Mesothelial cell of epicardium (in vitro differentiated cells): ENCODE measurements at places on chromosomes 16 and 17. TPM values are rescaled to one million over a fixed set of nuclear protein-coding genes. Genes with fewer than 3 reads are reported as not detected.

- no peak for DNase-seq
These were observed 67.9 kb downstream of the RAI1 start for GRCh38 chr17:17749025-17749772.

- no peak for DNase-seq
These were observed 13.0 kb downstream of the MYBBP1A start for GRCh38 chr17:4542003-4542725.

GRCh38 chr16:27431773-27432532 is 30.0 kb downstream of the IL21R start:
- DNase-seq, result peak; percentile 29

DNA sequence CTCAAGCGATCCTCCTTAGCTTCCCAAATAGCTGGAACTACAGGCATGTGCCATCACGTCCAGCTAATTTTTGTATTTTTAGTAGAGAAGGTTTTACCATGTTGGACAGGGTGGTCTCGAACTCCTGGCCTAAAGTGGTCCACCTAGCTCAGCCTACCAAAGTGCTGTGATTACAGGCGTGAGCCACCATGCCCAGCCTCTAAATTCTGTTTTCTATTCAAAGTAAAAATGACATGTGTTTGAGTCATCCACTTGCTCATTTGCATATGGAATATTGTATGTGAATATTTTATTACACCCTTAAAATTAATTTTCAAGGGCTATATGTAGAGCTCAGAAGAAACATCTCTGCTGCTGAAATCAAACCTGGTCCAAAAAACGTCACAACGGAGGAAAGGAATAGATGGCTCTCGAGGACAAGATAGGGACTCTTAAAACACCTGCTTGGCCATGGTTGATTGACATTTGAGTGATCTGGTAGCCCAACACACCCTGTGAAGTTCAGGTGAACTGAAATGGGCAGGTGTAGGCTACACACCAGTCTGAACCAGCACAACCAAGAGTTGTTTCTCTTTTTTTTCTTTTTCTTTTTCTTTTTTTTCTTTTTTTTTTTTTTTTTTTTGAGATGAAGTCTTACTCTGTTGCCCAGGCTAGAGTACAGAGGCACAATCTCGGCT is 51.1 kb downstream of the SF3B3 start:
- no peak for DNase-seq

DNA sequence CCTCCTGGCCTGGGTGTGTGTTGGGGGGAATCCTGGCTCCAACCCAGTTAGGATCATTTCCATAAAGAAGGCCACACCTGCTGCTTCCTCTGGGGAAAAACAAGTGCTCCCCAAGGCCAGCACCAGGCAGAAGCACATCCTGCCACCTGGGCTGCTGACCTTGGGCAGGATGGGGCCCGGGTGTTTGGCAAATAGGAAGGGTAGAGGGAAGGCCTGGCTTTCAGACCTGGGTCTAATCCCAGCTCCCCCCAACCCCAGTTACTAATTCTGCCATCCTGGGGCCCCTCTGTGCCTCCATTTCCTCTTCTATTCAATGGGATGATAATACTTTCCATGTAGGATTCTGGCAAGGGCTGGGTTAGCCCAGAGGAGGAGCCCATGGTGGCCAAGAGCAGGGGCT is 3.0 kb upstream of the NLRC5 start:
- DNase-seq, result no peak

GRCh38 chr17:34406226-34406625 is 43.2 kb upstream of the CCL1 start:
- no peak for DNase-seq

- DNase-seq, result no peak
These were observed 12.2 kb downstream of the CLEC3A start for GRCh38 chr16:78034530-78034929.

- DNase-seq, result no peak
These were observed 44.8 kb downstream of the ERN1 start for GRCh38 chr17:64084940-64085649.

- DNase-seq, result peak; percentile 70
These were observed at the start of gene MPP3 for GRCh38 chr17:43832976-43833829. Gene MPP3 (minus strand): TSS chr17:43833146. CDS start chr17:43831906, 1,240 bp downstream.

GRCh38 chr16:3458278-3458851 is 14.9 kb downstream of the NAA60 start:
- no peak for DNase-seq

- no peak for DNase-seq
These were observed 113.0 kb downstream of the MYO1D start for GRCh38 chr17:32763855-32764439.

DNA sequence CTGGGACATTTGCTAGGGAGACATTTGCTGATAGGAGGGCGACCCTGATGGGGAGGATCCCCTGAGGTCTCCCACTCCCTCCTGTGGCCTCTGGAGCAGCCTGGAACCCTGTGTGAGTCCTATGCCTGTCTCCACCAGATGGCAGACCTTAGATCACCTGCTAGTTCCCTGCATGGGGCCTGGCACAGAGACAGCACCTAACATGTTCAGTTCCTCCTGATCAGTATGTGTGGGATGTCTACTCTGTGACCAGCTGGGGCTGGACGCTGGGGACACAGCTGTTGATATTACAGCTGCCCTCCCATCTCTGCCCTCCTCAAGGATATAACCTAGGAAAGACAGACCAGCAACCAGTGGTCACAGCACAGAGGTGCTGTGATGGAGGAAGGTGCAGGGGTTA is 1.1 kb upstream of the ADCY7 start:
- DNase-seq, result no peak

DNA sequence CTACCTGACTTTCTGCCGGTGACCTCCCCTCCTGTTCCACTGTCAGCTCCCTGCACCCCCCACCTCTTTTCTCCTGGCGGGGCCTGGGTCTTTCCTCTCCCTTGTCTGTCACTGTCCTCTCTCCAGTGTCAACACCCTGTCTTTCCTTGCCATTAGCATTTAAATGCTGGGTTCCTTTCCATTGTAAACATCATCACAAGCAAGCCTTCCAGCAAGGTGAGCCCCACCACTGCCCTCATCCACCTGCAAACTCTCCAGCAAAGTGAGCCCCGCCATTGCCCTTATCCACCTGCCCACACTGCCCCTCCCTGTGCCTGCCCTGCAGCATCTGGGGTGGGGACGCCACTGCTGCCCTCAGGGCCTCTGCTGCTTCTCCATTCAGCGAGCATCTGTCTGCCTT is 195.0 kb downstream of the ENGASE start:
- no peak for DNase-seq

DNA sequence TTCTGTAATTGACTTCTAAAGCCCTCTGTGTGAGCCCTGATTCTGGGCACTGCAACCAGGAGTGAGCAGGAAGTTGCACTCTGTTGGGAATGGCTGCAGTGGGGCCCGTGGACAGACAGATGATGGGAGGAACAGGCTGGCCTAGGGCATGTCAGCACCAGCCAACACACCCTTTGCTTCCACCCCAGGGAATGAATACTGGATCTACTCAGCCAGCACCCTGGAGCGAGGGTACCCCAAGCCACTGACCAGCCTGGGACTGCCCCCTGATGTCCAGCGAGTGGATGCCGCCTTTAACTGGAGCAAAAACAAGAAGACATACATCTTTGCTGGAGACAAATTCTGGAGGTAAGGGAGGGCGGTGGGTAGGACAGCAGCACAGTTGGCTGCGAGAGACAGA is 10.8 kb upstream of the LPCAT2 start:
- DNase-seq, result no peak

- no peak for DNase-seq
These were observed 56.5 kb upstream of the CLEC18A start for GRCh38 chr16:69894676-69895075.

GRCh38 chr17:78946631-78947030 is 21.4 kb upstream of the TIMP2 start:
- no peak for DNase-seq

GRCh38 chr17:17183744-17184143 is 22.4 kb downstream of the PLD6 start:
- no peak for DNase-seq

GRCh38 chr16:8530752-8531384 is 59.4 kb downstream of the TMEM114 start:
- DNase-seq, result no peak

GRCh38 chr17:58161566-58161965 is 5.2 kb upstream of the OR4D2 start:
- no peak for DNase-seq

DNA sequence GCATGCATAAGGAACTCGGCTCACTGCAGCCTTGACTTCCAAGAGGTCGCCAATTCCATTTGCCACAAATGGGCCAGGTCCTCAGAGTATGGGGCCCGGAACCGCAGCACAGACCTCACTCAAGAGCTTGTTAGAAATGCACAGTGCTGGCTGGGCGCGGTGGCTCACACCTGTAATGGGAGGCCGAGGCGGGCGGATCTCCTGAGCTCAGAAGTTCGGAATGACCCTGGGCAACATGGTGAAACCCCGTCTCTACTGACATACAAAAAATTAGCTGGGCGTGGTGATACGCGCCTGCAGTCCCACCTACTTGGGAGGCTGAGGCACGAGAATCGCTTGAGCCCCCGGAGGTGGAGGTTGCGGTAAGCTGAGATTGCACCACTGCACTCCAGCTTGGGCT is 19.6 kb upstream of the N4BP1 start:
- no peak for DNase-seq

- no peak for DNase-seq
These were observed 24.3 kb upstream of the GSG1L start for GRCh38 chr16:28087675-28088300.

GRCh38 chr16:50996166-50996829 is 154.8 kb downstream of the SALL1 start:
- DNase-seq, result no peak

DNA sequence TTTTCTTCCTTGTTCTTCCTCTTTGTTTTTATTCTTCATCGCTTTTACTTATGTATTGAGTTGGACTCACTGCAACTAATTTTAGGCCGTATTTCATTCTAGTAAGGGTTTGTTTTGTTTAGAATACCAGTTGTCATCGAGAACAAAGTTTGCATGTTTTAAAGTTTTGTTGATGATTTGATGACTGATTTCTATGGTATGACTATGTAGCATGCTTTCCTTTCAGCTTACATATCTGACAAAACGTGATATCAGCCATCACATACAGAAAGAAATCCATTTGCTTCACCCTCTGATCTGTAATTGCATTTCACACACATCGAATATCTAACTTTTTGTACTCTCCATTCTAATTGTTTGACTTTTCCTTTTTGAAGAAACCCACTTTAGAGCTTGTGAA is 4.0 kb downstream of the PRKCA start:
- DNase-seq, result no peak

DNA sequence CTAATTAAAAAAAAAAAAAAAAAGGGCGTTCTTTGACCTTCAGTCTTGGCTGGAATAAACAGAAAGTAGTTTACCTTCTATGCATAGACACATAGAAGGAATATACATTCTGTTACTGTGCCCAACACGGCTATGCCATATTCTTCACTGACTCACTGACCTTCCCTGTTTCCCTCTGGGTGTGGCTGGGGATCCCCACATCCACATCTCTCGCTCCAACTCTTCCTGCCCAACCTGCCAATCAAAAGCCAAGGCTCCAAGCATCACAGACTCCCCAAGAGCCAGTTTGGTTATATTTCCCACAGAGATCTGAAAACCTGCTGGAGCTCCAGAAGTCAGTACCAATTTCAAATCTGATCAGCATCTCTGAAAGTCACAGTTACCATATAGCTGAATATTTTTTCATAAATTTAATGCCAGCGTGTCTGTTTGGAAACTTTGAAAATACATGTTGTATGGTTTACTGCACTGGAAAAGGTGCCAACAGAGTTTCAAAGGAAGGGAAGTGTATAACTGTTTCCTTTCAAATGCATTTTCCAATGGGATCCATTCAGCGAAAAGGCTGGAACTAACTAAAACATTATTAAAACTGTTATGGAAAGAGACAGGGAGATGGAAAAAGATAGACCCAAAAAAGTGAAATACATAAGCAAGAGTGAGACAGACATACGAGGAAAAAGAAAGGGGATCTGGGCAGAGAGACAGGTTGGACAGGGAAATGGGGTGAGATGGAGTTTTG is 91.8 kb downstream of the SMG6 start:
- no peak for DNase-seq

- DNase-seq, result no peak
These were observed 3.7 kb downstream of the UBB start for GRCh38 chr17:16384557-16384956.

DNA sequence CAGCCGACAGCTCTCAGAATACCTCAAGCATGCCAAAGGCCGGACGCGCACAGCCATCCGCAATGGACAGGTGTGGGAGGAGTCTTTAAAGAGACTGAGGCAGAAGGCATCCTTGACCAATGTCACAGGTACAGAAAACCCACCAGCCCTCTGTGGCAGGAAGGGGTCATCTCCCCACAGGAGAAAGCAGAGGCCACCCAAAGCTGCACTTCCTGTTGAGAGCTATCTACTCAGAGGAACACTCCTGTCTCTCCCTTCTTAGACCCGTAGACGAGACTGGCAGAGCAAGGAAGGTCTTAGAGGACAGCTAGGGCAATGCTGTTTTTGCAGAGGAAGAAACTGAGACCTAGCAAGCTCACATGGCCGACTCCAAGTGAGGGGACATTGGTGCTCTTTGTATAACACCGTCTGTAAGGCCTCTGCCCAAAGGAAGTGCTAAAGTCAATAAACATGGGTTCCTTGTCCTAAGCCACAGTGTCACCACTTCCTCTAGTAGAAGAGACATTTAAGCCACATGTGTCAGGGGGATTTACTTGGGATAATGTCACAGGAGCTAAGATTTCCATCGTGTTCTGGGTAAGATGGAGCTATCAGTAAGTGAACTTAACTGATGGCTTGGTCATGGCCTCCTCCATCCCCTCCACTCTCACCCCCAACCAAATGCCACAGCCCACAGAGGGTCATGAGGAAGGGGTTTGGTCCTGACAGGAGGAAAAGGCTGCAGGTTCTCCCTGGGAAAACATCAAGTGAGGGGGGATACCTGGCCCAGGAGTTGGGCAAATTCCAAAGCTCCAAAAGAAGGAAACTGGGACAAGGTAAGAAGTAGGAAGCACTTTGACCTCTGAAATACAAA is 9.4 kb downstream of the LPO start:
- no peak for DNase-seq

DNA sequence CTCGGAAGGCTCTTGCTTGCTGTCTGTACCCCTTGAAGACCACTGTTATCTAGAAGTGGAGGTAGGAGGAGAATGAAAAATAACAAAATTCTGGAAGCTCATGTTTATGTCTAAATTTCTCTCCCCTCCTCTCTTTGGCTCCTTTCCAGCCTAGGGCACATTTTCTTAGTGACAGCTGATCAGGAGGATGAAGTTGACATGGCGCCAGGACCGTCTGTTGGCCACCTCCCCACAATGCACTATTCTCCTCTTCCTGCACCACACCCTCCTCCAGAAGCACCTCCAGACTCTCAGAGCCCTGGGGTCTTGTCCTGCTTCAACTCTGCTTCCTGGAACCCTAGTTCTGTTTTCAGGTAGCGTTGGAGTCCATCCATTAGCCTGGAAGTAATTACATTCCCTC is 25.5 kb upstream of the SSTR2 start:
- no peak for DNase-seq

ABCA5 gene
- total RNA-seq, result 12.5 to 13.9 TPM (median 13.1 TPM) in 3 replicates

GNGT2 gene
- total RNA-seq, result 0.34 TPM in 1 of 3 replicates, not detected in the others

MT1G gene
- not detected in 3 replicates for total RNA-seq

RAB37 gene
- 0.16 to 0.38 TPM (median 0.24 TPM) in 3 replicates for total RNA-seq

C17orf78 gene
- not detected in 3 replicates for total RNA-seq

NUDT21 gene
- total RNA-seq, result 134 to 141 TPM (median 136 TPM) in 3 replicates

NARF gene
- total RNA-seq, result 116 to 123 TPM (median 122 TPM) in 3 replicates

CIAO2B gene
- 52.1 to 56.1 TPM (median 54.5 TPM) in 3 replicates for total RNA-seq

KRT32 gene
- not detected in 3 replicates for total RNA-seq

SPNS3 gene
- total RNA-seq, result not detected in 3 replicates

ABI3 gene
- 0.51 to 1.3 TPM (median 0.69 TPM) in 3 replicates for total RNA-seq

PPP1R27 gene
- 0.35 TPM in 1 of 3 replicates, not detected in the others for total RNA-seq

PKD1 gene
- 173 to 183 TPM (median 175 TPM) in 3 replicates for total RNA-seq

CA7 gene
- not detected in 3 replicates for total RNA-seq

PRAC1 gene
- 14.0 to 16.8 TPM (median 15.2 TPM) in 3 replicates for total RNA-seq

PYDC1 gene
- not detected in 3 replicates for total RNA-seq

CCL22 gene
- not detected in 3 replicates for total RNA-seq

EEF2K gene
- total RNA-seq, result 20.4 to 22.1 TPM (median 21.4 TPM) in 3 replicates
